NCI-H524 (cell line): ENCODE measurements at places on chromosomes 1 and 21.

DNA sequence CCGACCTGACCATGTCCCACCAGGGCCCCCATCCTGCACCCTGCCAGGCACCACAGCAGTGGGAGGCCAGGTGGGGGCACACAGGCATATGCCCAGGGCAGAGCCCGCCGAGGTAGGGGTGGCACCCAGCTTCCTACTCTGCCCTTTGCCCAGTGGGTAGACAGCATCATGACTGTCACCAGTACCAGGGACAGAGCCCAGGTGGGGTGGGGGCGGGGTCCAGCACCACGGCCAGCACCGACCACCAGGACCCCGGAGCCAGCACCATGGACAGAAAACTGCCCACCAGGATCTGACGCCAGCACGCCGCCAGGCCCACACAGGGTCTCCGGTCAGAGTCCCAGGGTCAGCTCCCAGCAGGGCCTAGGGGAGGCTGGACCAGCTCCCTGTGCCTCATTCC lies 3.8 kb downstream of the TAS1R3 start:
- DNase-seq: no peak

DNA sequence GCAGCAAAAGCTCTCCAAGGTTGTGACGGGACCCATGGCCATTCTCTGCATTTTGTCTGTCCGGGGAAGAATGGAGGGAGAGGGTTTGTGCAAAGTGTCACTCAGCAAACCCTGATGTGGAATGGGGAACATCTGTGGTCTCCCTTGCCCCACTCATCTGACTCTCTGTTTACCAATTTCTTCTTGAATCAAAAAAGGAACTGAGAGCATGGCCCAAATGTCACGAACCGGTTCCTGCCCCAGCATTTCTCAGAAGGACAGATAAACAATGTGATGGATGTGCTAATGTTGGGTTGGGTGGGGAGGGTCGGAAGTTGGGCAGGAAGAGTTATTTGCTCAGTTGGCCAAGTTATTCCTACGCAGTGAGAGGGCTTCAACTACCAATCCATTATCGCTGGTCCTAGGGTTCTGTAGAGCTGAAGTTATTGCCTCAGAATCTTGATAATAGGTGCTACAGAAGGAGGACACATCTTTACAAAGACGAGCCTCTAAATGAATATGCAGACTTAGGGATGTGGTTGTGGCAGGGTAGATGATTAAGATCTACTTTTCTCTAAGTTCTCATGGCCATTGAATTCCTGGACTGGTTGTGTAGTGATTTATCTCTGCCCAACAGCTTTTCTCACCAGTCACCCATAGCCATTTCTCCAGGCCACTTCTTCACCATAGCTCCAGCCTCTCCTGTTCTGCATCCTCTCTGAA lies 9.6 kb upstream of the DUSP12 start:
- no peak for DNase-seq

DNA sequence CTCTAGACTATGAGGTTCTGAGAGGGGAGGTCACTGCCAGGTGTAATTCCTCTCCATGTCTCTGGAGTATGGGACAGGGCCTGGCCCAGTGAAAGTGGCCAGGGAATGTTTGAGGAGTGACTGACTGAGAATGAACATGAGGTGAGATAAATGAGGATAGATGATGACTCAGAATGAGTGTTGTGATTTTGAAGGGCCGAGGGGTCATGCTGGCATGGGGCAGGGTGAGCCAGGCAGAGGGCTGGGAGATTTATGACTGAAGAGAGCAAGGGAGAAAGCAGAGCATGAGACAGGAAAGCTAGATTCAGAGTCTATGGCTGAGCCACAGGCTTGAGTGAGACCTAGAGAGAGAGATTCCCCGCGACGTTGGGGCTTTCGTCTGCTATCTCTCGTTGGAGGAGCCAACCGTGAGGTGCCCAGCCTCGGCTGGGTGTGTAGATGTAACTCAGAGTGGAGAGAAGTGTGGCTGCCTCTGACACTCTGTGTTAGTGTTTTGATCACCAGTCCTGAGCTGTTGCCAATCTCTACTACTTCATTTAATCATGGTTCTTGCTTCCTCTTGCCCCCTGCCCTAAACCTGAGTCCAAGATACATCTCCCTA lies 50.1 kb downstream of the FOXD2 start:
- no peak for DNase-seq

- DNase-seq: no peak
Observed at GRCh38 chr1:99119188-99119587, 114.5 kb upstream of the PLPPR5 start.

- DNase-seq: no peak
Observed at GRCh38 chr1:231424950-231425805, 3.1 kb upstream of the EGLN1 start.

- DNase-seq: no peak
Observed at GRCh38 chr1:6471970-6472368, 6.0 kb upstream of the TNFRSF25 start.

GRCh38 chr21:32378956-32379355 lies 13.9 kb downstream of the URB1 start:
- DNase-seq: no peak

- DNase-seq: no peak
Observed at GRCh38 chr1:9025449-9025848, 774 bp downstream of the SLC2A7 start.

- no peak for DNase-seq
Observed at GRCh38 chr1:5756434-5757186, 235.6 kb downstream of the NPHP4 start.

- peak; percentile 49 for DNase-seq
Observed at GRCh38 chr1:42817440-42817767, 207 bp upstream of the SVBP start.

DNA sequence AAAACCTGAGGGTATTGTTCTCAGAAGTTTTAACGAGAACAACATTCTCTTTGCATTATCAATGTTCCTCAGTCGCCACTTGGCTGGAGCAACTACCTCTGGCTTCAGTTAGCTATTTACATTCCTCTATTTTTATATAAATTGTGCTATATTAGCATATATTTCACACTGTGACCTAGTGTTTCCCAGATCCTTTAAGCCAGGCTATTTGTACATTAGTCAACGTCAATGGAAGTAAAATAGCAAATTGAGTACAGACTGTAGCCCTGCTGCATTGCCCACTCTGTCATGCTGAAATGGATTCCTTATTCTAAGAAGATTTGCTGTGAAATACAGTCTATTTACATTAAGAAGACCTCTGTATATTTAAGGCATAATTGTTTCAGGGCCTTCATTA lies 213.8 kb downstream of the ROR1 start:
- no peak for DNase-seq

GRCh38 chr1:150134537-150134936 lies 15.2 kb upstream of the PLEKHO1 start:
- no peak for DNase-seq

DNA sequence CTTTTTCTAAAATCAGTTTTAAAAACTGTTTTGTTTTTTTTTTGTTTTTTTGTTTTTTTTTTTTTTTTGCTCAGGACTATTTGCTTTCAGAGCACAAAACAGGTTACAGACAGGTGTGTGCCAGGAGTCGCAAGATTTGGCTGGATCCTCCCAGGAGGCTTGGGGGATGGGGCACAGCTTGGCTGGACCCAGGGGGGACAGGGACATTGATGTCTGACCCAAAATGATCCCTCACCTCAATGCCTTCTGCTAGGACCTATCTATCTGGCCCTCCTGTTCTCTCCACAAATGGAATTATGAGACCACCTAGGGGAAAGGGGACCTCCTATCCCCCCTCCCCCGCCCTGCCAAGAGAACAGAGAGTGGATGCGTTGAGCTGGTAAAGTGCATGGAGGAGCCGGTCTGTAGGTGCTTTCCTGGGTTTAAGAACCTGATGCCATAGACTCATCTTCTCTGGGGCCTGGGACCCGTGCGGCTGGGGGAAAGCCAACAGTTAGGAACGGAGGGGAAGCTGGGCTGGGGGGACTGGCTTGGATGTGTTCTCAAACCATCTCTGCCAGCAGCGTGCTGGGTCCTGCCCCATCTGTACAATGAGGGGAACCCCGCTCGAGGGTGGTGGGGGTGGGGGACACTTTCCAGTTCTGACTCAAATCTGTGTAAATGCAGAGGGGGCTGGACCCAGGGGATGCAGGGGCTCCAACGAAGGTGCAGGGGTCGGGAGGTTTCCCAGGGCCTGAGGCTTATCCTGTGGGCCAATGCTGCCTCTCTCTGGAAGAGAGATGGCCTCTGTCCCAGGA lies 28.9 kb downstream of the RUNX3 start:
- DNase-seq: no peak

DNA sequence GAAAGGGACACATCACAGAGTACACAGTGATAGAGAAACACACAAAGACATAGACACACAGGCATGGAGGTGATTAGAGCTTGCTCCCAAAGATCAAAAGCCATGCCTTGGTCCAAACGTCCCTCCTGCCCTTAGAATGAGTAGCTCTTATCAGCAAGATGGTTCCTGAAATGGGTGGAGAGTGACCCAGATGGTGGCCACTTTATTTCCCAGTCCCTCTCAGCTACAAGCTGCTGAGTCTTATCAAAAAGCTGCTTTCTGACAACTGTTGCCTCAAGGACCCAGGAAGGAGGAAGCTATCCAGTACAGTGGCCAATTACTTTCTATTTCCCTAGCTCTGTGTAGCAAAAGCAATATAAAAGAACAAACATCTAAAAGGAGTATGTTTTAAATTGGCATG lies 7.7 kb upstream of the CLCA1 start:
- no peak for DNase-seq

DNA sequence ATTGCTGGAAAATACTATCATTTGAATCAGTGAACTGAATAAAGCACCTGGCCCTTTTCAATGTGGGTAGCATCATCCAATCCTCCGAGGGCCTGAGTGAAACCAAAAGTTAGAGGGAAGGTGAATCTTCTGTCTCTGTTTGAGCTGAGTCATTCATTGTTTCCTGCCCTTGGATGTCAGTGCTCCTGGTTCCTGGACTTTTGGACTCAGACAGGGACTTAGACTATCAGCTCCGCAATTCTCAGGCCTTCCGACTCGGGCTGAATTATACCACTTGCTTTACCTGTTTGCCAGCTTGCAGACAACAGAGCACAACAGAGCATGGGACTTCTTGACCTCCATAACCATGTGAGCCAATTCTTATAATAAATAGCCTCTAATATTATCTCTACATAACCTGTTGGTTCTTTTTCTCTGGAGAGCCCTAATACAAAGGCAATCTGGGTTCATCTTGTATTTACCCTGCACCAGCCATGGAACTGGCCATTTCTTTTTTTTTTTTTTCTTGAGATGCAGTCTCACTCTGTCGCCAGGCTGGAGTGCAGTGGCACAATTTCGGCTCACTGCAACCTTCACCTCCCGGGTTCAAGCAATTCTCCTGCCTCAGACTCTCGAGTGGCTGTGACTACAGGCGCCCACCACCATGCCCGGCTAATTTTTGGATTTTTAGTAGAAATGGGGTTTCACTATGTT lies 19.2 kb upstream of the VASH2 start:
- no peak for DNase-seq

DNA sequence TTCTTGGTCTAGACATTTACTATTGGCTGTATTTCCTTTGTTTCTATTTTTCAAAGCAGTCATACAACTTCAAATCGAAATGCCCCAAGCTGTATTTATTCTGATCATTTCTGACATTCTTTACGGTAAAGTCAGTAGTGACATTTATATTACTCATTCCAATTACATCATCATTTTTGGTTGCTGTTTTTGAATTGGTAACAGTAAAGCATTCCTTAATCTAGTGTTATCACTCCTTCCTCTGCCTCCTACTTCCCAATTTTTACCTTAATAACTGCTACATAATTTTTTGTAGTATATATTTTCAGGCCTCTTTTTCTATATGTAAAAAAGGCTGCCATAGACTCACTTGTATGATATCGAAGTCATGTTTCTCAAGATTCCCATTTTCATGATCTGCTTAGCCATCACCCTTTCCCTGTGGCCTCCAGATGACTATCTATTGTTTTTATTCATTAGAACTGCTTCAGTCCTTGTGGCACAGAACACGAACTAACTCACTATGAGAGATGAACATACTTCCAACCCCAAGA lies 167.2 kb downstream of the RUNX1 start:
- DNase-seq: no peak

DNA sequence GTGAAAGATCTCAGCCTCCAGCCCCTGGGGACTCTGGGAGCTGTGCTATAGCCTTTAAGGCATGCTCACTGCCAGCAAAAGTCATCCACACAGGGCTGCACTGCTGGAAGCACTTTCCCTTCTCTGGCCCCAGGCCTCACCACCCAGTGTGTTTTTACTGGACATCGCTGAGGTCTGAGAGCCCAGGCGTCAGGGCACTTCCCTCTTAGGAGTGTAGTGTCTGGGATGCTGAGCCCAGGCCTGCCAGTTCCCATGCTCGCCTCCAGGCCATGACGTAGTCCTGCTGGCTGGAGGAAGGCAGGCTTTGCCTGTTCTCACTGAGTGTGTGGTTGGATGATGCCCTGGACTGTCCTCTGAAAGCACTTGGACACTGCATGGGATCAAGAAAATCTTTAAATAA lies 101.2 kb downstream of the GDAP2 start:
- no peak for DNase-seq

DNA sequence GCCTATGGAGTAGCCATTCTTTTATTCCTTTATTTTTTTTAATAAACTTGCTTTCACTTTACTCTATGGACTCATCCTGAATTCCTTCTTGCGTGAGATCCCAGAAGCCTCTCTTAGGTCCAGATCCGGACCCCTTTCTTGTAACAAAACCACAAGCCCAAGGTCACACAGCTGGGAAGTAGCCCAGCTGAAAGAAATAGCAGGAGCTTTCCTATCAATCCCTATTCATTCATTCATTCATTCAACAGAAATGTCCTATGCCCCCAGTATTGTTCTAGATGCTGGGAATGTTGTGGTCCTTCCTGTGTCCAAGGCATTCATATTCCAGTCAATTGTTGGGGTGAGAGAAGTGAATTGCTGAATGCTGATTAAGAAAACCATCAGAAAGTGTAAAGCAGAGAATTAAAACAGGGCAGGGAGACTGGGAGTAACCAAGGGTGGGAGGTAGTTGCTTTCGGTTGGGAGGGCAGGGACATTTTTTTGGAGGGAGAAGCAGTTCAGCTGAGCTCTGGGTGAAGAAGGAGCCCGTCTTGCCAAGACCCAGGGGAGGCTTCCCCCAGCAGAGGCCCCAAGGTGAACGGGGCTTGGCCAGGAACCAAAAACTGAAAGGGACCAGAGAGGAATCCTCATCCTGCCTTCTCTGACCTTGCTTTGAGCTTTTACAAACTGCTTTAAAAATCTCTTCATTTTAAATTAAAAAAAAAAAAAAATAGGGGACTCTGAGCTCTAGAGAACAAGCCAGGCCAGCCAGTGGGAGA lies 10.8 kb downstream of the PLA2G2D start:
- DNase-seq: no peak

- DNase-seq: no peak
Observed at GRCh38 chr1:17375651-17376050, 3.7 kb downstream of the PADI6 start.

GRCh38 chr1:226365831-226366231 lies 42.1 kb downstream of the PARP1 start:
- no peak for DNase-seq
